ENCODE measurements at places on chromosomes 4 and X.

DNA sequence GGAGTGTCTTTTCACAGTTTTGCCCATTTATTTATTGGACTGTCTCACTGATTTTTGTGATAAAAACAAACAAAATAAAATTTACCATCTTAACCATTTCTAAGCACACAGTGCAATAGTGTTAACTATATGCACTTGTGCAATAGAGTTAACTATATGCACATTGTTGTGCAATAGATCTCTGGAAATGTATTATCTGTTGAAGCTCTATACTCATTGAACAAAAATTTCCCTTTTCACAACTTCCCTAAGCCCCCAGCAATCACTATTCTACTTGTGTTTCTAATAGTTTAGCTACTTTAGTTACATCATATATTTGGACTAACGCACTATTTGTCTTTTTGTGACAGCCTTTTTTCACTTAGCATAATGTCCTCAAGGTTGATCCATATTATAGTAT, 59.7 kb upstream of the BEX4 start:
- no peak for DNase-seq

DNA sequence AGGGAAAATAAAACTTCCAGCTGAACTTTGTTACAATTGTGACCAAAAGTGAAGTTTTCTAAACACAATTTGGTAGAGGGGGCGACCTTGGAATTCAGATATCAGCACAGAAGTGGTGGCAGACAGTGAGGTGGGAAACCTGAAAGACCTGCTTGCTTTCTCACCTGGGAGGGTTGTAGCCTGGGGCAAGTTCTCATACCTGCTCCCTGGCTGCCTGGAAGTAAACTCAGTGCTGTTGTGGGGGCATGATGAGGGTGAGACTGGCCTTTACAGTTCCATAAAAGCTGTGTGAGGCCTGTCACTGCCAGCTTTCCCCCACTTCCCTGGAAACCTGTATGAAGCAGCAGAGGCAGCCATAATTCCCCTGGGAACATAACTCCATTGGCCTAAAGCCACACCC, 1180.2 kb downstream of the FAM133A start:
- DNase-seq = no peak

DNA sequence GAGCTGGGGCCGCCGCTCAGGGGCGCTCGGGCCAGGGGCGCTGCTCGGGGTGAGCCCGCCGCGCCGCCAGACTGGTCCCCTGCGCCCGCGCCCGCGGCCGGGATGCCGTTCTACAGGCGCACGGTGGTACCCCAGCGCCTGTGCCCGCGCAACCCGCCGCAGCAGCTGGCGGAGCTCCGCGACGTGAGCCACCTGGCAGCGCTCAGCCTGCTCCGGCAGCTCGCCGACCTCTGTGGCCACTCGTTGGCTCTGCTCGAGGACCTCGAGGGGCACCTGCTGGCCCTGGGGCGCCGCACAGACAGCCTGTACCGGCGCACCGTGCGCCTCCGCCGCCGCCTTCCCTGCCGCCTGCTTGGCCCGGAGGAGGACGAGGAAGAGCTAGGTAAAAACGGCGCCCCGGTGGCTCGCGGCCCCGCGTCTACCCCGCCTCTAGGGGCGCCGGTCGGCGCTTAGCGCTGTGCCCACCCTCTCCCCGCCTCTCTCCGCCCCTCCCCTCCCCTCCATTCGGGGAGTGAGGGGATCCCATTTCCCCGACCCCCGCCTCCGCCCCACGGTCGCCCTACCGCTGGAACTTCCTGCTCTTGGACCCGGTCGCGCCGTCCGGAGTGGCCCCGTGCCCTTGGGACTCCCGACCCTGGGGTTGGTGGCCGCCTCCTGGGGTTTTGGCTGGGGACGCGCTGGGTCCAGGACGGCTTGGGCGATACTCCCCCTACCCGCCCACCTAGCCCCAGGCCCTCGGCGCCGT, 513 bp downstream of the NHSL2 start:
- DNase-seq = peak; percentile 41

GRCh38 chr4:75714704-75715103, 9.7 kb upstream of the USO1 start:
- no peak for DNase-seq

GRCh38 chr4:158722291-158722916, 792 bp downstream of the PPID start:
- peak; percentile 3 for DNase-seq

DNA sequence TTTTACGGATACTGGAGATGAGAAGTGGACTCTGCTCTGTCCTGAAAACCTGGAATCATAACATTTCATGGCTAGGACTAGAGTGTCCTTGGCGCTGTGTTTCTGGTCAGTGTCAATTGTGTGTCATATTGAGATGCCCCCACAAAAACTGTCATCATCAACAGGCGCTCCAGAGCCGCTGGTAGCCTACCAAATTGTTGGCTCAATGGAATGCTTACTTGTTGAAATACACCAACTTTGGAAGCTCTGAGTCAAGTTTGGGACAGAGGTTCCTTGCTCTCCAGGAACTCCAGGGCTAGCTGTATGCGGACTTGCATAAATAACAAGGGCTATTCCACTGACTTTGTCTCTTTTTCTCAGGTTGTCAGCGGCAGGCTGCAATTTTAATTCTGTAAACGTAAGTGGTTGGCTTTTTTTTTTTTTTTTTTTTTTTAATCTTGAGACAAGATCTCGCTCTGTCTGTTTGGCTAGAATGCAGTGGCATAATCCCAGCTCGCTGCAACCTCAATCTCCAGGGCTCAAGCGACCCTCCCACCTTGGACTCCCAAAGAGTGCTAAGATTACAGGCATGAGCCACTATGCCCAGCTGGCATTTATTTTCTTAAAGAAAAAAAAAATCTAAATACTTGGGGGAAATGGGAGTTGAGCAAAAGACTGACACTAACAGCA, 871 bp upstream of the HPGD start:
- DNase-seq = no peak

DNA sequence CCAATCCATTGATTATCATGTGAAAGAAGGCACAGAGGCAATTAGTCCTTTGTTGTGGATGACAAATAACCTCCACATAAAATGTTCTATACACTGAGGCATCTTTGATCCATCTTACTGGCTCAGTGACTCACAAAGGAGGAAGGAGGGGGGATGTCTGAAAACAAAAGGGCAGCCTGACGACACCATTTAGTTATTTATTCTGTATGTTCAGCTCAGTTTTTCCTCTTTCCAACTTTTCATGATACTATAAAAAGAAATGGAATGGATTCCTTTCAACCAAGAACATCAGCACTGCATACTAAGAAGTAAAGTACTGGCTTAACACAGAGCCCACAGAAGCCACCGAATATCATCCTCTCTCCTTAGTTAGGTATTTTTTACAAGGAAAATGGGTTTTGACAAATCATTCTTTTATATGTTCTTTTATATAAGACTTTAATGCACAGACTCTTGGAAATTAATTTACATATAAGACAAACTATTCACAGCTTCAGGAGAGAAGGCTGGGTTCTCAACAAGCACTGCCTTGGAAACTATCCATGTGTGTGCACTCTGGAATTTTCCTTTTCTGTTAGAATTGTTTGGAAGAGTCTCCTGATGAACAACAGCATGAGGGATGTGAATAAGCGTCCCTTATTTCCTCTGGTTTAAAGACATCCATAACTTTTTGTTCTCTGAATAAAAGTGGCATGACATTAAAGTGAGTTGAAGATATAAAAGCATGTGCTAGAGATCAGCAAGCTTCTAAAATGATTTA, 135.6 kb downstream of the TSPAN5 start:
- no peak for DNase-seq

DNA sequence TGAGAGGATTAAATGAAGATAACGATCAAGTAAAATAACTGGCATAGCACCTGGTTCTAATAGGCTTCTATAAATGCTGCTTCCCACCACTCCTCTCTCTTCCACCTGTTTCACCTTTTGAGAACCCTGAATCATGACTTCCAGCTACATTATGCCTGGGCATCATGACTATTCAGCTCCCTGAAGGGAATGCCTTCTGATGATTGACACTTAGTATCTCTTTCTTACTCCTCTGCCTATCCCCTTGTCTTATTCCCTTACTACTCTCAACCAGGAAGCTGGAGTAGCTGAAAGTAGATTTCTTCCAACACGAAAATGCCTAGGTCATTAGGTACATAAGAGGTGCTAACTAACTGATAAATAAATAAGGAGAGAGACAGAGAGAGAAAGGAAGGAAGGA, 24.7 kb upstream of the CXCL8 start:
- no peak for DNase-seq

DNA sequence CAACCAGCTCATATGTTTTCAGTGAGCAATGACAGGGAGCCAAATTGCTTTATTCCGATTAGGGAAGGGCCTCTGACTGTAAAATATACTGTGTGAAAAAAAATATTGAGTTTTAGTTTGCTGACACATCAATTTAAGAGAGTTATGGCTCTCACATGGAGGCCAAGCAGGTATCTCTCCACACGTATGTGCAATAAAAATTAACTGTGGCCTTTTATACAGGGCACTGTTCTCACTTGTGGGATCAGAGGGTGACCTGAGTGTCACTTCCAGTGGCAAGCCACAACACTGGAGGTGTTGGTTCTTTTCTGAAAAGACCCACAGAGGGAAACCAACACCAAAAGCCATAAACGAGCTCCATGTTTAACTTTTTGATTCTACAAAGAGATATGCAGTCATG, 462.8 kb downstream of the MID1IP1 start:
- DNase-seq = no peak

GRCh38 chrX:139691843-139692505, 16.0 kb downstream of the MCF2 start:
- DNase-seq = peak; percentile 22

- no peak for DNase-seq
Measured at GRCh38 chr4:129254126-129254525, 158.2 kb downstream of the C4orf33 start.

- peak; percentile 55 for DNase-seq
Measured at GRCh38 chrX:56729152-56729850, at the start of gene NBDY. Gene NBDY, plus strand, starts transcription at chrX:56729243. Its CDS starts 111 bp downstream, at chrX:56729354.

GRCh38 chr4:88286897-88287296, 2.5 kb upstream of the PPM1K start:
- no peak for DNase-seq
